ENCODE measurements at places on chromosomes 12 and 14.

DNA sequence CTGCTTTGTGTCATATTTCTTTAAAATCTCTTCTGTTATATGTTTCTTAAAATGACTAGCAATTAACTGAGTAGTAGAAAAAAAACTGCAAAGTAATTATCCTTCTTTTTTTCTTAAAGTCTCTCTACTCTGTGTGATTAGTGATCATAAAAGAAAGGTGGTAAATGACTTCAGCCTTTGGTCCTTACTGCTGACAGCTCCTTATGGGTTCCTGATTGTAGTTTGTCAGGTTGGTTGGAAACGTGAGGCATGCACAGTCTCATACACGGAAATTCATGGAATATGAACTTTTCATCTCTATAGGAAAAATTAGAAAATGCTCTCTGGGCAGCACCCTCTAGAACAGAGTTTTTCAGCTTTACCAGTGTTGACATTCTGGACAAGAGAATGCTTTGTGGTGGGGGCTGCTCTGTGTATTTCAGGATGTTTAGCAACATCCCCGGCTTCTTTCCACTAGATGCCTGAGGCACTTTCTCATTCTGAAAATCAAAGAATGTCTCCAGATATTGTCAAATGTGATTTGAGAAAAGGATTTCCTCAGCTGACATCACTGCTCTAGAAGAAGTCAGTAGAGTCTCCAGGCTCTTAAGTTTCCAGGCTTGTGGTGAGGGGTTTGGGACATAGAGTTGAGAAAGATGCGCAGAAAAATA lies 121.0 kb downstream of the PIK3C2G start:
- DNase-seq = no peak

- peak; percentile 27 for DNase-seq
These were observed 879 bp downstream of the RAB3IP start for GRCh38 chr12:69739287-69740191.

DNA sequence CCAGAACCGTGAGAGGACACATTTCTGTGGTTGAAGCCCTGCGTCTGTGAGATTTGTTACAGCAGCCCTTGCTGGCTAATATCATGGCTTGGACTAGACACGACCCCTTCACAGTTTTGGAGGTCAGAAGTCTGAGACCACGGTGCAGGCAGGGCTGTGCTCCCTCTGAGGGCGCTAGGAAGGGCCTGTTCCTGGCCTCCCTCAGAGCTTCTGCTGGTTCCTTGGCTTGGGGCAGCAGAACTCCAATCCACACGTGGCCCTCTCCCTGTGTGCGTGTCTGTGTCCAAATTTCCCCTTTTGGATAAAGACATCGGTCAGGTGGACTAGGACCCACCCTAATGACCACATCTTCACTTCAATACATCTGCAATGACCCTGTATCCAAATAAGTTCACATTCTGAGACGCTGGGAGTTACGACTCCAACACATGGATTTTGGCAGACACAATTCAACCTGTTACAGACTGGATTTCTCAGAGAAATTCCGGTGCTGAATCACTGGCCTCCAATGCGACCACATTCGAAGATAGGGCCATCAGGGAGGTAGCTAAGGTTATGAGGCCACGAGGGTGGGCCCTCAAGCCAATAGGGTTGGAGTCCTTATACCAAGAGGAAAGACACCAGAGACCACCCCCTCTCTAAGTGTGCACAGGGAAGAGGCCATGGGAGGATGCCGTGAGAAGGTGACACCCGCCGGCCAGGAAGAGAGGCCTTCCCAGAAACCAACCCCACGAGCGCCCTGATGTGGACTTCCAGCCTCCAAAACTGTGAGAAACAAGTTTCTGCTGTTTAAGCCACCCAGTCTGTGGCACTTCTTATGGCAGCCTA lies 43.6 kb upstream of the PPP2R5C start:
- DNase-seq = no peak

- no peak for DNase-seq
These were observed 670.6 kb downstream of the SLC16A7 start for GRCh38 chr12:60266381-60266852.

DNA sequence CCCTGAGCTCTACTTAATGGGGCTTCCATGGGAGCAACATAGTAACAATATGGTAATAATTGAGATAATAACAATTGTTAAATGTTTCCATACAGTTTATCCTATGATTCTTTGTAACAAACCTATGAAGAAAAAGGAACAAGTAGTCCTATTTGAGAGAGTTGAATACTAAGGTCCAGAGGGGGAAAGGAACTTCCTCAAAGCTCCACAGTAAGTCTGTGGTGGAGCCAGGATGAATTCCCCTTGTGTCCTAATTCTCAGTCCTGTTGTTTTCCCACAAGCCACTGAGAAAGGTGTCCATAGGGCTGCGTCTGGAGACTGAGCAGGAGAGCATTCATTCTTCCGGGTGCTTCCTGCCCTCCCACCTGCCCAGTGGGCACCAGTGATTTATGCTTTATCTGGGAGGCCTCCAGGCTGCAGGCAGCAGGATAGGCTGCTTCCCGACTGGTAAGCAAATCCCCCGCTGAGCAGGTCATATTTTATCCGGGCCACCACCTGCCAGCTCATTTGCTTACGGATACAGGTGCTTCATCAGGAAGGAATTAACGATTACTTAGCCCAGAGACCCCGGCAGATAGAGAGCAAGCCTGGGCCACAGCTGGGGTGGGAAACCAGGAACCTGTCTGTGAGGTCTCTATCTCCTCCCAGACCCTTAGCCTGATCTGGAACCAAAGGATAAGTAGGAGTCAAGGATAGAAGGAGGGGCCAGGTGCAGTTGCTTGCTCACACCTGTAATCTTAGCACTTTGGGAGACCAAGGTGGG lies 33.9 kb upstream of the FAM222A start:
- DNase-seq = no peak

GRCh38 chr14:77620222-77620870 lies 3.9 kb upstream of the SPTLC2 start:
- no peak for DNase-seq

GRCh38 chr14:71659159-71659558 lies 273.1 kb upstream of the RGS6 start:
- no peak for DNase-seq

GRCh38 chr14:55502746-55503284 lies 62.4 kb upstream of the TBPL2 start:
- no peak for DNase-seq

GRCh38 chr12:24780697-24781368 lies 168.1 kb downstream of the BCAT1 start:
- no peak for DNase-seq

GRCh38 chr12:108757856-108758255 lies 26.5 kb upstream of the CORO1C start:
- DNase-seq = no peak

GRCh38 chr12:108779998-108780688 lies 48.8 kb upstream of the CORO1C start:
- DNase-seq = no peak

GRCh38 chr14:51950007-51950406 lies 39.3 kb upstream of the RTRAF start:
- no peak for DNase-seq

GRCh38 chr12:12398026-12398859 lies 41.4 kb downstream of the BORCS5 start:
- DNase-seq = no peak

DNA sequence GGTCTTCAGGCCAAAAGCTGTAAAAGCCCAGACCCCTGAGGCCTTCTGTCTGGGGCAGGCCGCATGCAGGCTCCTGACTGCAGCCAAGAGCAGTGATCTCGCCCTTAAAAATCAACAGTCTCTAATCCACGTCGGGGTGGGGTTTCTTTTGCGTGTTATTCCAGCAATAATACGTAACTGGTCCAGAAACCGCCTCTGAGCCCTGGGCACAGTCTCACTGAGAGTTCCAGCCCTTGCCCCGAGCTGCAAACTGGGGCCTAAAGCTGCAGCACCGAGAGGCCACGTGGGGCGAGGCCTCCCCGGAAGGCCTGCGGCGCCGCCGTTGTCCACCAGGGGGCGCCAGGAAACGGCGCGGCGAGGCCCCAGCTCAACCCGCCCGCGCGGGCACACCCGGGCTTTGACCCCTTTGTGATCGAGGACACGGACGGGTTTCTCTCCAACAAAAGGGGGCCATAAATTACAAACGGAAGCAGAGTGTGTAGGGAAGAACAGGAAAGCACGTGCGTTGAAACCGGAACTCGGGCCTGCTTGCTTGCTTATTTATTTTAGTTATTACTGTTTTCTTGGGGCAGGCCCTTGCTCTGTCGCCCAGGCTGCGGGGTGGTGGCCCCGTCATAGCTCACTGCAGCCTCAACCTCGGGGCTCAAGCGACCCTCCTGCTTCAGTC lies 87.2 kb downstream of the NINJ2 start:
- DNase-seq = peak; percentile 69

DNA sequence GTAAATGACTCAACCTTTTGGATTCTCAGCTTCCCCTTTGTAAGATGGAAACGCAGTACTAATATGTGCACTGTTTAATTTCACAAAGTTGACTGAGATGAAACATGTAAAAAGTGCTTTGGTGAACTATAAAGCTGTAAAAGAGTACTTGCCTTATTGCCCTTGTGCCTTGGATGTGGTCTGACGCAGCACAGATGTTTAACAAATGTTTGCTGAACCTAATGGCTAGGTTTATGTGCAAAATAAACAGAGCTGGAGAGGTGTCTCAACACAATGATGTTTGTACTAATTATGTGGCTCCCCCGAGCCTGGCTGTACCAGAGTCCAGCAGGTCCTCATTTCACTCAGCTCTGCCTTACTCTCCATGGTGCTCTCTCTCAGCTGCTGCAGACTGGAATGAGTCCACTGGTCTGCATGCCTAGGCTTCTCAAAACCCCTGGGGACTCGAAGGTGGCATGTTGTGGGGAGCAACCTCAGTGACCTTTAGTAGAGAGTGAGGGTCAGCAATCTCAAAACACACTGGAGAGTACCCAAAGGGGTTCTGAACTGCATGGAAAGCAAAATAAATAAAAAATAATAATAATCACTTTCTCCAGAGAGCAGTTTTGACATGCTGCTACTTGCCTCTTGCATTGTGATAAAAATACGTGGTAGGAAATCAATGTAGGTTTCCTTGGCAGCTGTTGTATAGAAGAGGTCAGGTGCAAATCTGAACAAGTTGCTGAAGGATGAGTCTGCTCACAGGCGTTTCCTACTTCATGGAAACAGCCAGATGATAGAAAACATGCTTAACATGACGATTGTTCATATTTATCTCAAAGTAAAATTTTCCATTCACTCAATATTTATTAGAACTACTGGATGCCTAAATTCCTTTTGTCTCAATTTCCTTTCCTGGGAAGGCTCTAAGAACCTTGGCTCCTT lies 8.5 kb upstream of the AMIGO2 start:
- no peak for DNase-seq

GRCh38 chr12:55428331-55429243 lies 2.5 kb downstream of the OR6C76 start:
- DNase-seq = no peak

GRCh38 chr12:125280482-125281377 lies 215.5 kb downstream of the AACS start:
- no peak for DNase-seq

DNA sequence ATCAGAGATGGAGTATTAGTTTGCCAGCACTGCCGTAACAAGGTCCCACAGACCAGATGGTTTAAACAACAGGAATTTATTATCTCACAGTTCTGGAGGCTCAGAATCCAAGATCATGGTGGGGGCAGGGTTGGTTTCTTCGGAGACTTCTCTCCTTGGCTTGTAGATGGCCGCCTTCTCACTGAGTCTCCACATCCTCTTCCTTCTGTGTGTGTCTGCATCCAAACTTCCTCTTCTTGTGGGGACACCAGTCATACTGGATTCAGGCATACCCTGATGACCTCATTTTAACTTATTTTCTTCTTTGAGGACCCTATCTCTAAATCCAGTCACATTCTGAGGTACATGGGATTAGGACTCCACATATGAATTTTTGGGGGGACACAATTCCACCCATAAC lies 455.5 kb downstream of the RGS6 start:
- DNase-seq = no peak

- DNase-seq = no peak
These were observed 38.5 kb downstream of the SPTB start for GRCh38 chr14:64841121-64841651.

DNA sequence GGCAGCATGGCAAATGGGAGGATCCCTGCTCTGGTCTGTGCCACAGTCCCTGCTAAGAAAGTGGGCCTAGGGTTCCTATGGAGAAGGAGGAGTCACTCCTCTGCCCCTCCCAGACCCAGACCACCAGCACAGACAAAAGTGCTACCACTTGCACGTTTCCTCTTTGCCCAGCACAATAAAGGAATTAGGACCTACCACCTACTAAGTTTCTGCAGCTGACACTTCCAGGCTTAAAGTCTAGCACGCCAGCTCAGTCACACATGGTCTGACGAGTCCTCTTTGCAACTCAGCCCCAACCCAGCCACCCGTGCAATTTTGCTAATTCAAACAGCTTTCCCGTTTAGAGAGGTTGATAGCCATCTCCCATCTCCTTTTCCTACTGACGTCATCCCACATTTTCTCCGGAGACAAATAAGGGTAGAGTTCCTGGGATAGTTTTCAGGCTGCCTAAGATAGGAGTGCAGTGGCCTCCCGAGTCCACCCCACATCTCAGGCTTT lies 66.2 kb upstream of the PTGR2 start:
- DNase-seq = no peak

DNA sequence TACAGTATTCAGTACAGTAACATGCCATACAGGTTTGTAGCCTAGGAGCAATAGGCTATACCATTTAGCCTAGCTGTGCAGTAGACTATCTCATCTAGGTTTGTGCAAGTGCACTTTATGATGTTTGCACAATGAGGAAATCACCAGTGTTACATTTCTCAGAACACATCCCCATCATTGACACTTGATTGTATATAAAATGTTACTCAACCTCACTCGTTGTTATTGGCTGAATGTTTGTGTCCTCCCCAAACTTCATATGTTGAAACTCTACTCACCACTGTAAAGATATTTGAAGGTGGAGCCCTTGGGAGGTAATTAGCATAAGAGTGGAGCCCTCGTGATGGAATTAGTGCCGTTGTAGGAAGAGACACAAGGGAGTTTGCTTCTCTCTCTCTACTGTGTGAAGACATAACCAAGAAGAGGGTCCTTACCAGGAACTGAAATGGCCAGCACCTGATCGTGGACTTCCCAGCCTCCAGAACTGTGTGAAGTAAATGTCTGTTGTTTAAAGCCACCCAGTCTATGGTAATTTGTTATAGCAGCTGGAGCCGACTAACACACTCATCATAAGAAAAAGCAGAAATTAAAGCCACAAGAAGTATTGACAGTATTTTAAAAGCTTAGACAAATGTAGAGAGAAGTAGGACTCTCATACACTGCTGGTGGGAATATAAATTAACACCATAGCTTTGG lies 3.2 kb upstream of the MED13L start:
- no peak for DNase-seq

- no peak for DNase-seq
These were observed 11.3 kb downstream of the SLC25A29 start for GRCh38 chr14:100294963-100295330.

DNA sequence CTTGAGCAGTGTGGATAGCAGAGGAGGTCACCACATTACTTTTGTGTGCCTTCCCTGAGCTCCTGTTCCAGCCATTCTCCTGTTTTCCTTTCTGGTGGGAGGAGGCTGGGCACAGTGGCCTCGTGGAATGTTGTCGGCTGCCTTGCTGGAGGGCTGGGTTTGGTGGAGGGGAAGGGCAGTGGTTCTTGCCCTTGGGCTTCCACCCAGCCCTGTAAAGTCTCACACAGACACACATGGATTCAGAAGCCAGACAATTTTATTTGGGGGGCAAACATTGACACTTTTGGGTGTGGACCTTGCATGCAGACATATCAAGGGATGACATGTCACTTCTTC lies 866 bp downstream of the NPFF start:
- no peak for DNase-seq
